ENCODE measurements at places on chromosomes 16 and 17. TPM values are rescaled to one million over a fixed set of nuclear protein-coding genes. Genes with fewer than 3 reads are reported as not detected.

CCL4L2 gene
- not detected for total RNA-seq

DNA sequence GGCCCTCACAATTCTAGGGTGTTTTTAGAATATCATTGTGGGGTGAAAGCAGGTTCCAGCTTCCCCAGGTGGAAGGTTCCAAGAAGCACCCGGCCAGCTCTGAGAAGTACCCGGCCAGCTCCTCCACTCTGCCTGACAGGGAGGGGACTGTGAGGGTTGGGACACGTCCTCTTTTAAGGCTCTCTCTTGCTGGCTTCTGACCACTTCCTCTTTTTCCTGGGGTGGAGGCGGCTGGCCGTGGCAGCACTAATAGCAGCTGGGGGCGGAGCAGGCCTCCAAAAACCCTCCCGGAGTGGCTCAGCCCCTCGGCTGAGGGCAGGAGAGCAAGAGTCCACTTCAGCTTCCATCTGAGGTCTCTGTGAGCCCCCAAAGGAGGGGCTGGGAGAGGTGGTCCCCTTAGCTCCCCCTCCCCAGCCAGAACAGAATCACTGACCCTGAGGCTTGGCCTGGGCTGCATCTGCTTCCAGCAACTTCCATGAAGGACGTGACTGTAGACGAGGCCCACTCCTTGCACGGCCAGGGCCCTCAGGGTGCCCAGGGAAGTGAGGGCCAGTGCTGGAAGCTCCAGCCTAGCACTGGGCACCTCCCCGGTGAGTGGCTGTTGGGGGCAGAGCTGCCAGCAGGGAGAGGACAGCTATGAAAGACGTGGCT is 26.7 kb upstream of the PLCG2 start:
- peak; percentile 71 for DNase-seq

GRCh38 chr16:71354156-71354555 is 4.4 kb upstream of the CALB2 start:
- no peak for DNase-seq

- DNase-seq: peak; percentile 57
Observed at GRCh38 chr16:4200000-4200780, 41.7 kb downstream of the SRL start.

- no peak for DNase-seq
Observed at GRCh38 chr17:36856903-36857381, 80.3 kb upstream of the LHX1 start.

- no peak for DNase-seq
Observed at GRCh38 chr17:44830359-44831288, 537 bp upstream of the GJC1 start.

SCN4A gene
- total RNA-seq: 0.02 TPM

- no peak for DNase-seq
Observed at GRCh38 chr16:57409870-57410587, 5.5 kb downstream of the CCL17 start.

KRT26 gene
- total RNA-seq: not detected

STAC2 gene
- not detected for total RNA-seq

GRCh38 chr17:81153340-81153803 is 11.9 kb upstream of the PVALEF start:
- DNase-seq: peak; percentile 17

ZNF385C gene
- not detected for total RNA-seq

DNA sequence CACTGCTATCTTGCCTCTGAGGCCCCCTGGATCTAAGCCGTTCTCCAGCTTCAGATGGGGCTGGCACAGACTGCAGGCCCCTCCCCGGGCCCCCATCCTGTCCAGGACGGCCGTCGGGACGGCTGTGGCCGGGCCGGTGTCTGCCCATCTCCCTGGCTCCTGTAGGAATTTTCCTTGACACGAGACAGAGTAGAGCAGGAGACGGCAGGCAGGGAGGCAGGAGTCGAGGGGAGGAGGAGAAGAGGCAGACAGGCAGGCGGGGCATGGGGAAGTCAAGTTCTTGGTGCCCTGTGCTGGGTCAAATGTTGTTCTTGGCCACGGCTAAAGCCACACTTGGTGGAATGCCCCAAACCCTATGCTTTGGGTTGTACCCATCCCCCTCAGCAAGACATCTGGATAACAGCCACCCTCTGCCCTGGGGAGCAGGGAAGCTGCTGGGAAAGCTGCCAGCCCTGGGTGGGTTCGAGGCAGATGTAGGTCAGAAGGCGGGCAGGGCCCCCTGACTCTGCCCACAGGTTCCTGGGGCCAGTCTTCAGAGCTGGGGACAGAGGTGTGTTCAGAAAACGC is 4.0 kb downstream of the C1QTNF1 start:
- peak; percentile 81 for DNase-seq

PYDC1 gene
- not detected for total RNA-seq

DNA sequence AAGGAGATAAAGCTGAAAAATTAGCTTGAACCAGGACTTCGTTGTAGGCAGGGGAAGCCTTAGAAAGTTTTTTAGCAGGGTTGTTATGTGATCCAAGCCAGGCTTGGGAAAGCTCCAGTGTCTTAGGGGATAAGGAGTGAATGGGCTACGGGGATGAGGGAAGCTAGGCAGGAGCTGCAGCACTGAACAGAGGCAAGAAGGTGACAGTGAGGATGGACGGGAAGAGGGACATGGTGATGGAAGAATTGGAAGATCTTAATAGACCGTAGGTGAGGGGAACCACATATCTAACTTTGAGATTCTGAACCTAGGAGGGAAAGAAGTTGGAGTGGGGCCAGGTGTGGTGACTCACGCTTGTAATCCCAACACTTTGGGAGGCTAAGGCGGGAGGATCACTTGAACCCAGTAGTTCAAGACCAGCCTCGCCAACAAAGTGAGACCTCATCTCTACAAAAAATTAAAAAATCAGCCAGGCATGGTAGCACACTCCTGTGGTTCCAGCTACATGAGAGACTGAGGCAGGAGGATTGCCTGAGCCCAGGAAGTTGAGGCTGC is 3.2 kb downstream of the RHBDL3 start:
- DNase-seq: no peak

DNA sequence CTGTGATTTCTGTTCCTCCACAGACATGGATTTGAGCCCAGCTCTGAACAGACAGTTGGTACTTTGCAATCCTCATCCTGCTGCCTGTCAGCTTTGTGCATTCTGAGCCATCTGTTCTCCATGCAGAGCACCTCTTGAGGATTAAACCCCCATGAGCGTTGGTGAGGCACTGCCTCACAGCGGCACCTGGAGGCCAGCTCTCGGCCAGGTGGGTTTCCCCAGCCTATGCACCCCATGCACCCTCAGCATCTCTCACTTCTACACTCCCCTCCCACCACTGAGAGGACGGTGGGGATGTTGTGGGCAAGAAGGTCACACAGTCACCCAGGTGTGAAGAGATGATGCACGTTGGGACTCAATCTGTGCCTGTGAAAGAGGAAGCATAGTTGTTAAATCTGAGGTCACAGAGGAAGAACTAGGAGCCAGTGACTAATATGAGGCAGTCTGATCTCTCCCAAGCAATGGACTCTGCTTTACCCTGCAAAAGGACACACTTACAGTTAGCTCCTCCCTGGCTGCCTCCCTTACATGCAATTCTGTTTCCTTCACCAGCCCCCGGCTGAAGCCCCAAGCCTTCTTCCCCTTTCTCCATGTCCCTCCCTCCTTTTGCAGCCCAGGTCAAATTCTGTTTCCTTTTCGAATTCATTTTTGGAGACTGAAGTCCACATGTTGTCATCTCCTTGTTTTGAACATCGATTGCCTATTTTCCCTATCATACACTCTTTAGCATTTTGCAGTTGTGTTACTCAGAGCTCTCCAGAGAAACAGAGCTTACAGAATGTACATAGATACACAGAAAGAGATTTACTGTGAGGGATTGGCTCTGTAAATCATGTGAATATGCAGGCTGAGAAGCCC is 58.5 kb downstream of the HS3ST3B1 start:
- DNase-seq: no peak

HSPB9 gene
- not detected for total RNA-seq

HES7 gene
- not detected for total RNA-seq

SMIM36 gene
- total RNA-seq: not detected

DNA sequence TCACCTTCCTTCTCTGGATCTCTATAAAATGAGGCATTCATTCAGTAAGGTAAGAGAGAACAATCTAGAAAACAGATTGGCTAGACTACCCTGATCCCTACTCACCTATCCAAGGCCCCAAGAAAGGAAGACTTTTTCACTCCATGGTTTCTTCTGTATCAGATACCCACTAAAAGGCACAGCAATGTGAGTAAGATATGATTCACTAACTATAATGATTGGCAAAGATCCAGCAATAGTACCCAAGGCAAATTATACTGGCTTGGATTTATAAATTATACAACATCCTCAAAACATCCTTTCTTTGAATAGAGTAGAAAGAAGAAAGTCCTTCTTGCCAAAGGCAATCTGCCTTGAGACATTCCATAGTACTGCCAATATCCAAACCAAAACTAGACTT is 1432.0 kb upstream of the GOT2 start:
- peak; percentile 8 for DNase-seq

DNA sequence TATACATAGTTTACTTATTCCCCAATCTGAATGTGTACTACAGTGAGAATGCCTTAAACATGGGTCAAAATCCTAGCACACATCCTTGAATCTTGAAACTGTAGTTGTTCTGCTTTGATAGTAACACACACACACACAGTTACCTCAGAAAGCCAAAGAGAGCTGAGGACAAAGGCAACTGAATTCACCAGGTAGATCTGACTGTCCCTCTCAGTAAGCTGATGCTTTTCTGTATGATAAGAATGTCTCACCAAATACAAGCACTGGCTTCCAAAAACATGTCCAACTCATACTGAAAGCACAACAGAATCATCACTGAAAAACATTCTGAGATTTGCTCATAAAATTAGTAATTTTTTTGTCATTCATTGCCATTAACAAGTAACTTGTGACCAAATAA is 104.3 kb upstream of the DYNLRB2 start:
- DNase-seq: no peak

SOST gene
- total RNA-seq: 0.24 TPM

ITGAD gene
- total RNA-seq: not detected

DNA sequence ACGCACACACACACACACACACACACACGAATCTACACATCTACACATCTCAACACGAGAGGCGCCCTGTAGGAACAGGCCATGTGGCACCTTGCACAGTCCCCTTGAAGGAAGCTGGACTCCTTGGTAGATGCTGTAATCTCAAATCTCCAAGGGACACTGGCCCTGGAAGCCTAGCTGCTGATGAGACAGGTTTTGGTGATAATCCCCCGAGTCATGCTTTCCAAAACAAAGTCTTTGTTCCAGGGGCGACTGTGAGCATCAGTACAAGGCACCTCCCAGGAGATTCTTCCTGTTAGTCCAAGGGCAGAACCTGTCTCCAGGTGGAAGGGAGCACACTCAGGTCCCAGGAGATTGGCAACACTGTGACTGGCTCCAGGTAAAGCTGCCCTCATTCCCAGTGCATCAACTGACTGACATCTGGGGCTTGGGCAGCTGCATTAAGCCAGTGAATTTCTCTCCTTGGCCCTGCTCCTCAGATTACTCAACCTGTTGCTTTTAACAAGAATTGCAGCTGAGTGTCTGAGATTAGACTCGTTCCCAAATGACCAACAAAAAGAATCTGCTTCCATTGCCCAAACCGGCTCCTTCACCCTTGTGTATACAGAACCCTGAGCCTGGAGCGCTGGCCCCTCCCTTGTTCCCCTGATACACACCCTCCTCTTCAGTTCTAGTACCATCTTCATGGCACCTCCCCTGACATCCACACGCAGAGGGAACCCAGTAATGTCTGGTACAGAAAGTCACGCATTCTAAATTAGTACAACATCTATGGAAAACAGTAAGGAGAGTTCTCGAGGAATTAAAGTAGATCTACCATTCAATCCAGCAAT is 13.9 kb upstream of the TNRC6C start:
- no peak for DNase-seq

DNA sequence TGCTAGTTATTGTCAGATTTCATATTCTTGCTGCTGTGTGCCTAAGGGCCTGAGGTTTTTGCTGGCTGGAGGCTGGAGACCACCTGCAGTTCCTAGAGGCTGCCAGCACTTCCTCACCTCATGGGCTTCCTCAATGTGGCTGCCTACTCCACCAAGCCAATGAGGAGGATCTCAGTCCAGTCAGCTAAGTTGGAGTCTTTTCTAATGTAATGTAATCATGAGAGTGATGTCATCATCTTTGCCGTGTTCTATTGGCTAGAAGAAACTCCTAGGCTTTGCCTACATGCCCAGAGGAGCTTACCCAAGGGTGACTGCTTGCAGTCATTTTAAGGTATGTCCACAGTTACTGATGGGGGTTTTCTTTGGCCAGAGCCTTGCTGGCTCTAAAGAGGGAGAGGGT is 53.0 kb downstream of the SOCS3 start:
- DNase-seq: no peak

- DNase-seq: no peak
Observed at GRCh38 chr17:58377661-58378060, 25.7 kb upstream of the SUPT4H1 start.

DNA sequence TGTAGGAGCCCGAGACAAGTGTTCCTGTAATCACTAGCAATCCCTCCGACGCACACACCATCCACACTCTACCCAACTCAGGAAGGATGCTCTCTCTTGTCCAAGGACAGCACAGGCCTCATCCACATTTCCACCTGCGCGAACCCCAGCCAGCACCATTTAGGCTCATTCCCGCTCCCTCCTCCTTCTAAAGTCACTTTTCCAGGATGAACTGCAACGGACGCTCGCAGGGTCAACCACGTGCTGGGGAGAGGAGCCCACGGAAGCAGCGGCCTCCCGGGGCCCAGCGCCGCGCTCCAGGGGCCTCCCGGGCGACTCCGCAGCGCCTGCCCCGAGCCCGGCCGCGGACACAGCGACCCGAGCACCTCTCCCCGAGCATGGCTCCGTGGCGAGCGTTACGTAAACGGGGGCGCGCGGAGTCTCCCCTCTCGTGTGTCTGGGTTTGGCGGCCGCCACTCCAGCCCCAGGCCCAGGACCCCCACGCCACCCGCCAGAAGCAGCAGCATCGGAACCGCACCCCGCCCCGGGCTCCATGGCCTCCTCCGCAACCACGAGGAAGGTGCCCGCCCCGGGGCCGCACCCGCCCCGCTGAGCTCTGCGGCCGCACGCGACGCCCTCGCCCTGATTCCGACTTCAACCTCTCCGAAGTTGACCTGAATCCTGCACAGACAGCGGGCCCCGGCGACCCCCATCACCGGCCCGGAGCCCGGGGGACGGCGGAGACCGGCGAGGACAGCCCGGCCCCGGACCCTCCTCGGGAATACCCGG is 668 bp downstream of the USP36 start:
- DNase-seq: peak; percentile 22

DNA sequence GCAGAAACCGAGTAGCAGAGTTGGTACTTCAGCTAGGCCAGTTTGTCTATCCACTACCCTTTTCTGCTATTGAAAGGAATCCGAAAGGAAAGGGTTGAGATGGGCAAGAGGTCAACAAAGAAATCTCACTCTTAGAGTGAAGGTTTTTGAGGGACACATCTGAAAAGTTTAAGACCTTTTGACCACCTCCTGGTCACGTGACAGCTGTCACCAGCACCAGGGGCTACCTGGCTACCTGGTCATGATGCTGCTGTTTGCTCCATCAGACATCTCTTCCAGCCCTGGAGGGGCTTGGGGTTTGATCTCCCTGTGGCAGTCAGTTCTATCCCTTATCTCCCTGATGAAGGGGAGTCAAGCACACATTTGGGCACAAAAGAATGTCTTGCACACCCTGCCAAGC is 7.6 kb downstream of the CCDC182 start:
- no peak for DNase-seq

GRCh38 chr16:31005350-31006085 is 4.9 kb downstream of the STX1B start:
- no peak for DNase-seq

Measured in A172 (cell line).